ENCODE measurements at places on chromosomes 13 and 19. TPM values are rescaled to one million over a fixed set of nuclear protein-coding genes. Genes with fewer than 3 reads are reported as not detected.

GAPDHS gene
- total RNA-seq: not detected

RXFP2 gene
- not detected for total RNA-seq

KCNC3 gene
- total RNA-seq: 2.3 TPM

CRLF1 gene
- total RNA-seq: 0.65 TPM

PLIN4 gene
- 0.13 TPM for total RNA-seq

DNAAF3 gene
- total RNA-seq: 6.7 TPM

ZNF582 gene
- 2.0 TPM for total RNA-seq

C19orf67 gene
- not detected for total RNA-seq

ZNF416 gene
- total RNA-seq: 4.2 TPM

RNU6-9 gene
- not detected for total RNA-seq

KLK1 gene
- total RNA-seq: not detected

PSG3 gene
- total RNA-seq: not detected

MBD3L2 gene
- total RNA-seq: not detected
